ENCODE measurements at places on chromosomes 13 and 19.

DNA sequence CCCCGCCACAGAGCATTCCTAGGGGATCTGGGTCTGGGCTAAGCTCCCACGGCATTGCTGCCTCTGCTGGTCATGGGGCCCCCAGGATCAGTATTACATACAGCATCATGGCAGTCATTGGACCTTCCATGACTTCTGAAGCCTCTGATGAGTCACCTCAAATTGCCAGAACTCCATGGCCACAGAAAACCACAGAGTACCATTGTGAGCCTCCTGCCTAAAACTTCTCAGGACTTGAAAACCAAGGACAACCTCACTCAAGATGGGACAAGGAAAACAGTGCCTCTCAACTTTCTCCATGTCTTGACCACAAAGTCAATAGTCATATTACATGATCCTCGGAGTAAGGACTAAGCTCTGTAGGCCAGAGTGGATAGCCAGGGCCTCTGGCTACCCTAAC is 306.0 kb downstream of the GPC5 start:
- no peak for DNase-seq

DNA sequence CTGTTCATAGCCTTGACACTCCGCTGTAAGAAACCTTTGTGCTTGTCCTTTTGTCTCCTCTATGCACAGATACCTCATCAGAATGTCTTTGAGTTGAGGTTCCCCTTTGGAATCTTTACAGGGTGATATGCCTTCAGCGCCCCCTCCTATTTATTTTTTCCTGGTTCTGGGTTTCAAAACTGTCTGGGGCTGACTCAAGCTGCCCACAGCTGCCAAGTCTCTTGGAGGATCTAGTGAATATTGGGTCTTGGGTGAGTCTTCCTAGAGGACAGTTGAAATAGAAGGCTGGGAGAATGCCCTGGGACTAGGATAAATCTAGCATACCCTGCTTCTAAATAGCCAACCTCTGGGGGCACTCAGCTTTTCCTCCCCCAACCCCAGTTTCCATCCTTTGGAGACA is 930 bp downstream of the ZNF136 start:
- no peak for DNase-seq

GRCh38 chr19:392375-392970 is 16.5 kb downstream of the C2CD4C start:
- no peak for DNase-seq

DNA sequence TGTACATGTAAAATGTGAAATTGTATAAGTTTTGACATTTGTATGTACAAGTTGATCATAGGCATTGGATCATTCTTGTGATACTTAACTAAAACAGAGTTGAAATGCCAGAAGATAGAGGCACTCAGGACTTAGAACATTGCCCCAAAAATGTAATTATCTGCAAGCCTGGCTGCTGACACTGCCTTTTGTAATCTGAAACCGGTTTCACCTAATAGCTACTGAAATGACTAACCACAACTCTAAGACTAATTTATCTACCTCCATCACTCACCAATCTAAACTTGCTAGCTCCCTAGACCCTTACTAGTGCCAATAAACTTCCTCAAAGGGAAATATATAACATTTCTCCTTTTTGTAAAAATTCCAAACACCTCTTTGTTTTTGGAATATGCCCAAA is 2596.2 kb downstream of the PCDH9 start:
- DNase-seq, result no peak

GRCh38 chr19:47427241-47428176 is 8.2 kb upstream of the MEIS3 start:
- DNase-seq, result peak; percentile 90

DNA sequence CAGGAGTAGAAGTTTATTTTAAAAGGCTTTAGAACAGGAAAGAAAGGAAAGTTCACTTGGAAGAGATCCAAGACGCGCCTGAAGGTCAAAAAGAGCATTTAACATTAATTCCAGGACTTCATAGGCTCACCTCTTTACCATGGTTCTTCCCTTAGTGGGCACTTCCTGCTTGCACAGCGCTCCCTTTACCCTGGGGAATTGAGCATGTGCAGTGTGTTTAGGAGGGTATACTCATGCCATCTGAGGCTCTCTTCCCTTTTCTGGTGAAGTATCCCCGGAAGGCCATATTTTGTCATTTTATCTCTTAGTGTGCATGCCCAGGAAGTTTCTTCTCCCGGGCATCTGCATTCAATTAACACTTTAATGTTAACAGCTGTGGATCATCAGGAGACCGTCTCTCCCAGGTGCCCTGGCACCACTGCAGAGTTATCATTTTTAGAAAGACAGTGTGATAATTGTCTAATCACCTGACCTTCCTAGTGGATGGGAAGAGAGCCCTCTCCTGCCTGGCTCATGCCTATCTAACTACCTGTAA is 66.1 kb upstream of the ABCC4 start:
- DNase-seq, result no peak
